CD4-positive, alpha-beta T cell treated with Interleukin-6 at 100 ng/mL for 8 hours (primary cell): ENCODE measurements at places on chromosomes 7 and 10.
A peak's percentile ranks its signal among the peaks of the same experiment; 100 is the strongest.

GRCh38 chr10:117519286-117519685 is 23.3 kb upstream of the EMX2 start:
- DNase-seq, result no peak

GRCh38 chr7:152733286-152733934 is 26.1 kb upstream of the ACTR3B start:
- no peak for DNase-seq

GRCh38 chr7:106568680-106569499 is 92.1 kb downstream of the CCDC71L start:
- DNase-seq, result no peak

DNA sequence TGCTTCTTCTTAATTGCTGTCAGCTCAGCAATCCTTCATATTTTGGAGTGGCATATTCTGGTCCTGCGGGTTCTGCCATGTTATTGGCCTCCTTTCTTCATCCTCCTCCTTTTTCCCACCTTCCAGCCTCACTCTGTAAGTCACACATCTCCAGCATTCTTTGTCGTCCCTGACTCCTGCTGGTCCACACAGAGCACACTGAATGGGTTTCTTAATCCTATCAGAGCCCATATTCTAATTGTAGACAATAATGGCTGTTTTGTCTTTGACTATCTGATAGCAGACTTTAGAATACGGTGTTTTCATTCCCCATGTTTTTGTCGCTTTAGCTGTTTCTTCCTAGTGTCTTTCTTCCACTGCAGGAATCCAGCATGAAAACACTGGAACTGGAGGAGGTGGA is 389.6 kb downstream of the REEP3 start:
- no peak for DNase-seq

GRCh38 chr10:129523031-129523722 is 56.1 kb downstream of the MGMT start:
- DNase-seq, result no peak

GRCh38 chr7:154911862-154912455 is 91.0 kb downstream of the PAXIP1 start:
- DNase-seq, result no peak

DNA sequence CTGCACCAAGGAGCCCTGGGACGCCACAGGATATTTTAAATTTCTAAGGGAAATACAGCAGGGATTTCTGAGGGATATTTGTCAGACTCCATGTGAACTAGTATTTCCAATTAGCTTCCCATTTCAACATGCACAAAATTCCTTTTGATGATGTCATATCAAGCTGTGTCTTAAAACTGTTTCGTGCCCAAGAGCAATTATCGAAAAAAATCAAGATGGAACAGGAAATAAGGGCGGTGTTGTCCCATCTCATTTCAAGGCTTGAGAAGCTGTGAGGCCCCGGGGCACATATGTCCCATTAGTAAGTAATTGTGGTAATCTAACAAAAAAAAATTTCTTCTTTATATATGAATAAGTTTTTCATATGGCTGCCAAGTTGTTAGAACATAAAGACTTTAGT is 47.4 kb downstream of the PPP1R17 start:
- DNase-seq, result no peak

DNA sequence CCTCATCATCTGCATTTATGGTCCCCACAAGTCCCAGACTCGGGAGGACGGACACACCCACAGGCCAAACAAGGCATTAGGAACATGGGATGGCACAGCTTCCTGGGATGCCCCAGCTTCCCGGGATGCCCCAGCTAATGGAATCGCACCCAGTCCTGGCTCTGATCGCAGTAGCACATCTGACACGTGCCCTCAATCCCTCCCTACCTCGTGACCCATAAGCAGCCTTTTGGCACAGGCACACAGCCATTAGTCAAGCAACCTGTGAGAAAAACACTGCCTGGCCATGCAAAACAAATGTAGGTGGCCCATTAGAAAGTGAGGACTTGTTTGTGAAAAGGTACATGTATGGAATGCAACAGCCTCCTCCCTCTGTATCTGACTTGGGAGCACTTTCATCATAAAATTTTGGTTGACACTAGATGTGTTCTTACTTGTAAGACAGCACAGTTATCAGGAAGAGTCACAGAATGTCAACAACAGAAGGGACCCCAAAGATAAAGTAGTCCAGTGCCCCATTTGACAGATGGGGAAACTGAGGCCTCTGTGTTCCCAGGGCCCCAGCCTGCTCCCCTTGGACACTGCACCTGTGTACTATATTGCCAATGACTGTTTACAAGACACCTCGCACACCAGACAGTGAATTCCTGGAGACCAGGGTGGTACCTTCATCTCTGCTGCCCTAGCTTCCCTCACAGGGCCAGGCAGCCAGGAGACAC is 34.4 kb downstream of the DLG5 start:
- DNase-seq, result no peak

- peak; percentile 15 for DNase-seq
Measured at GRCh38 chr10:49194212-49194920, 6.2 kb upstream of the TMEM273 start.

GRCh38 chr10:1567742-1568495 is 169.4 kb downstream of the ADARB2 start:
- no peak for DNase-seq

DNA sequence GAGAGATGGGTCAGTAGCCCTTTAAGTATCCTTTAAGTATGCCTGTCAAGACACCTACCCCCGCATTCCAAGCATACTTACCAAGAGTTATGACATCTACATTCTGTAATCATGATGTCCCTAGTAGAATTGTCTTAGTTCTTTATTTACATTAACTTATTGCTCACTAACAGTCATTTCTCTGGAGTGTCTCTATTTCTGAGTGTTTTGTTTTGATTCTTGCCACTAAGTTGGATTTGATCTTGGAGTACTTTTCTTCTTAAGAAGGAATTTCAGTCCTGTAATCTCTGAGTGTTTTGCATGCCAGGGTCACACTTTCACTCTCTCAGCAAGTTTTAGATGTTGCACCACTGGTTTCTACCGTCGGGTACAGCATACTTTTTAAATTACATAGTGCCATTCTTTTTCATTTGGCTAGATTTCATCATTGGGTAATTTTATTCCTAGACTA is 1053.9 kb downstream of the KCNMA1 start:
- no peak for DNase-seq

- DNase-seq, result no peak
Measured at GRCh38 chr7:140267381-140268226, 90.8 kb upstream of the KDM7A start.

GRCh38 chr7:32147546-32148268 is 77.5 kb upstream of the PDE1C start:
- DNase-seq, result no peak

DNA sequence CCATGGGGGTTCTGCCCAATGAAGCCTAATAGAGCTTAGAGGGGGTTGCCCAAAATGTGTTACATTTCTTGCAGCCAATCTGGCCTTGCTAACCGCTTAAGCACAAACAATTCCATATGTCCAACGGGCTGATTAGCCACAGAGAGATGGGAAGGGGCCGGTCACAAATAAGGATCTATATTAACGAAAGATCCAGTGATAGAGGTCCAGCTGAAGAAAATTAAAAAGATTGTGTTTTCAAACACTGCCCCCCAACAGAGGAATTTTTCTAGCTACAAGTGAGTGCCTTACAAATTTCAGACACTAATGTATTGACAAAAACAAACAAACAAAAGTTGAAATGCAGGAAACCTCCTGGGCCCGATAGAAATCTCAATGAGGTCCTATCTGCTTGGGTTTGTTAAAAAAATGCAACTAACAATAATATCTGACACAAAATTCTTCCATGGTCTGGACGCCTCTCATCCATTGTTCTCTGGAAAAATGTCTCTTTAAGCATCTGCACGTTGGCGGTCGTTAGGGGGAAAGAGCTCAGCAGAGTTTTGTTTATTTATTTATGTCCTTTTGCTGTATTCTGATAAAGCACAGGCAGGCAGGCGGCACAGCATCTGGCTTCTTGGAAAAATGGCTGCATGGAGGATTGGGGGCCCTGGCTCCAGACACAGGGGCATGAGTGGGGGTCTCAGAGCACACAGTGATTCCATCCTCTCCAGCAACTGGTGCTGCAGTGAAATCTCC is 402.0 kb downstream of the RPS24 start:
- no peak for DNase-seq

GRCh38 chr7:45863715-45864114 is 9.2 kb downstream of the CCDC201 start:
- no peak for DNase-seq

- no peak for DNase-seq
Measured at GRCh38 chr10:3123571-3124411, 48.8 kb downstream of the PITRM1 start.

- DNase-seq, result no peak
Measured at GRCh38 chr10:99013885-99014284, 221.8 kb downstream of the HPSE2 start.

- DNase-seq, result no peak
Measured at GRCh38 chr10:91191584-91191919, 28.9 kb upstream of the PCGF5 start.

- DNase-seq, result no peak
Measured at GRCh38 chr10:14625192-14625631, 149.5 kb downstream of the FAM107B start.

DNA sequence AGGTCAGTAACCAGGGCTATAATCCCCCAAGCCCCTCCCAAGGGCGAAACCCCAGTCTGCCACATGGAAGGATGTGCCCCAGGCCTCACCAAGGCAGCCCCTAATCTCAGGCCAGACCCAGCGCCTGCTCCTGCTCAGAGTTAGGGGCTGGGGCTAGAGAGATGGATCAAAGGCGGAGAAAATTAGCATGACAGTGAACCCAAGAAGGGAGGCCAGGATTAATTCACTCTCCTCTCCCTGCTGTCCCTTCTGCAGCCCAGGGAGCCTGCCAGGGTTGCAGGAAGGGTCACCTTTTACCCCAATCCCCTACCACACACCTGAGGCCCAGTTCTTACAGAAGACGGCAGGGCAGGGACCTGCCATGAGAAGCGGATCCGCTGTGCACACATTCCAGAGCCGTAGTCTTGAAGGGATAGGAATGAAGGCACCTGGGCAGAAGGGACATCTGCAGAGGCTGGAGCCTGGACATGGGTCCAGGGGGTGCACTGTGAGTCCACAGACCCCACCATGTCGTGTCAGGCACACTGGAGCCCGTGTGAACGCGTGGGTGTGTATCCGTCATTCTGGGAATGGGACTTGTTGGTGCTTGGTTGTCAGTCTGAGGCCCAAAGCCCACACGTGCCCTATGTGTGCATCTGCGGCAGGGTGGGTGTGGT is 11.9 kb upstream of the ZMIZ1 start:
- DNase-seq, result no peak

DNA sequence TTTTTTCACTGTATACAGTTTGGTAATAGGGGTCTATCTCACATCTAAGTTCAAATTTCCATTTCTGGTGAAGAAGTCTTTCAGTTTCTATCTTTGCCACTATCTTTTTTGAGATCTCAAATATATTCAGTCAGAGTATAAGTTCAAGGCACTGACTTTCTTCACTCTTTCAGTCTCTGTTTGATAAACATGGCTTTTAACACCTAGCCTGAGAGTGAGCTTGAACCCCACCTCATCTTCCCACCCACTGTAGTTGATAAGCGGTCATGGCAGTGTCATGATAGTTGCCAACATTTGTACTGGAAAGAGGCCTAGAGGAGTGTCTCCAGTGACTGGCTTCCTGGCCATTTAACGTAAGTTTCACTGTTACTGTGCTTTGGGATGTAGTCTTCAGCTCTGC is 41.2 kb upstream of the AGR3 start:
- DNase-seq, result no peak

DNA sequence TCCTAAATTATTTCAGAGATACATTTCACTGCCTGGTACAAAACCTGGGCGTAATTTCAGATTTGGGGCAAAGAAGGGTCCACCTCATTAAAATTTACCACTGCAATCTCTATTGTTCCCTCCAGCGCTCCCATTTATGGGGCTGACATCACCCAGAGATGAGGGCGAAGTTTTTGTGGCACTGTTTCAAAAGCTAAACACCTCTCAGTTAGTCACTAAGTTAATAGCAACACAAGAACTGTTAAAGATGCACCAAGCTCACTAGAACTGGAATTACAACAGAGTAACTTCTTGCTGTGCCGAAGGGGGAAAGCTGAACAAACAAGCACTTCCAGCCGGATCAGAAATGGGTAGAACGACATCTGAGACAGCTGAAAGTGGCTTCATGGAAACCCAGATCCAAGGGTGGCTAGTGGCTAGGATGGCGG is 179.4 kb downstream of the GATA3 start:
- DNase-seq, result no peak

- no peak for DNase-seq
Measured at GRCh38 chr7:23593706-23594105, 3.5 kb upstream of the CCDC126 start.

GRCh38 chr7:92586403-92586802 is 3.8 kb downstream of the FAM133B start:
- no peak for DNase-seq

DNA sequence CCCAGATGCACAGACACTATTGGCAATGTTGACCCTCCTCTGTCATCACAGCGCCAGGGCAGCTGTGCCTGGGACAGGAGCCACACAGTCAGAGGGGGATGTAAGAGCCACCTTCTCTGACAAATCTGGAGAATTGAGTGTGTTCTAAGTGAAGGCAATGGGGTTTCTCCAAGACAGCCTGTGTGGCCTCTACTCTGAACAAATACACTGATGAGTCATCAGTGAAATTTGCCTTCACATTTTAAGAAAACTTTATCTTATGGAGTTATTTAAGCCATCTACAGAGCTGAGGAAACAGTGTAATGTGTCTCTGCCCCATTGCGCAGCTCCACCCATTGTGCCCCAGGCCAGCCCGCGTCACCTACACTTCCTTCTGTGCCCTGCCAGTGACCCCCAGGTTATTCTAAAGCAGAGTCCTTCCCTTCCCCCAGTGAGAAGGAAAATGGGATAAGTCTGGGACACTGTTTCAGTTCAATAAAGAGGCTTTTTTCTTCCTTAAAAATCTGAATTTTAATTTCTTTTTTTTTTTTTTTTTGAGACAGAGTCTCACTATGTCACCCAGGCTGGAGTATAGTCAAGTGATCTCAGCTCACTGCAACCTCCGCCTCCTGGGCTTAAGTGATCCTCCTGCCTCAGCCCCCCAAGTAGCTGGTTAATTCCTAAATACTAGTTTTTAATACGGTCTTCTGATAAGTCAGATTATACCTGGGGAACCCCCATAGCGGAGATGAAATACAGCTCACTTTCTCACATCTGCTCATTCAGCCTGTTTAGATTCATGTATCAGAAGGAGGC is 21.8 kb downstream of the AKR1E2 start:
- no peak for DNase-seq

DNA sequence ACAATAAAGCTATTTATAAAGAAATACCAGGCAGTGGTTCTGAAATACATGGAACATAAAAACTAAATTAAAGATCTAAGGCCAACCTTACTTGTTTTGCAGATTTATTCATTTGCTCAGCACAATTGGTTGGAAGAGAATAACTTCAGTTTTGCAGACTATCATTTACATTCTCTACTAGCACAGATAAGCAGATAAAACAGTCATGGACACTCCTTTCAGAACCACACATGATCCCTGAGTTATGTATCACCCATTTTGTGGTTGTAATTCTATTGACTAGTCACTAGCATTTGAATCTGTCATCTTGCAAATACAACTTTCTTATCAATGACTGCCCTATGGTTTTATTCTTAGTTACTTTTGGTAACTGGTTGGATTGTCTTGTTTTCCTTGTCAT is 45.1 kb downstream of the PRKAR2B start:
- no peak for DNase-seq
